ENCODE measurements at places on chromosomes 7 and 10.

GRCh38 chr10:19119191-19119590 lies 70.6 kb downstream of the MALRD1 start:
- no peak for DNase-seq

DNA sequence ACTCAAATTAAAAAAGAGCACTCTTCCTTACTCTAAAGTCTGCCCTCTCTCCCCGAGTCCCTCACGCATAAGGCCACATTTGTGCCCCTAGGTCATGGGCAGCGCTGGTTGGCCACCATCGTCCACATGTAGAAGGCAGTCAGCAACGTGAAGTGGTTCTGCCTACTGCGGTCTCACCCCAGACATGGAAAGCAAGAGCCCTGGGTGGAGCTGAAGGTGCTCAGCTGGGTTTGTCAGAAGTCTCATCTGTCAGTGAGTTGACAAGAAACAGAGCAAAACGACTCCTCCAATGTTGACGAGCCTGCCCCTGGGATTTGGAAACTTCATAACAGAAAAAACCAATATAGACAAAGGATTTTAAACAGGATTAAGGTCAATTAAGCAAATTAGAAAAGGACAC lies 192.3 kb upstream of the PRSS58 start:
- DNase-seq = no peak

DNA sequence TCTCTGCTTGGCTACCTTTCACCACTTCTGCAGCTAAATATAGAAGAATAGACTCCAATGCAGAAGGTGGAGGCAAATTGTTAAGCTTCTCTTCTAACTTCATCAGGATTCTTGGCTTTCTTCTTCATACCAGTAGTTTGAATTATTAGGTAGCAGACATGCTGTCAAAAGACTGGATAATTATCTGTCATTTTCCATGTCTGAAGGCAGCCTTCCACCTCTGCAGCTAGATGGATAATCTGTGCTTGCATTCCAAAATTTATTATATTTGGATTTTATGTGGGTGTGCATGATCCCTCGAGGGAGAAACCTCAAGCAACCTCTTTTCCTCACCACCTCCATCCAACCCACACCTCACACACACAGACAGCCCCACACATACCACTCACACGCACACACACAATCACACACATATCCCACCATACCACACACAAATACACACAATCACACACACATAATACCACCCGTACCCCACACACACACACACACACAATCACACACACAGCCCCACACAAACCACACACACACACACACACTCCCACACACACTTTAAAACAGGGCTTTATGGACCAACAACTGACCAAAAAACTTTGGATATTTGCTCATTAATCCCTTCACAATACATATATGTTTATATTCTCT lies 145.0 kb downstream of the C7orf25 start:
- DNase-seq = no peak

GRCh38 chr7:29304756-29305155 lies 110.2 kb downstream of the CHN2 start:
- no peak for DNase-seq

GRCh38 chr7:3179456-3179855 lies 121.6 kb upstream of the SDK1 start:
- no peak for DNase-seq

GRCh38 chr7:29353810-29354209 lies 159.2 kb downstream of the CHN2 start:
- DNase-seq = no peak

DNA sequence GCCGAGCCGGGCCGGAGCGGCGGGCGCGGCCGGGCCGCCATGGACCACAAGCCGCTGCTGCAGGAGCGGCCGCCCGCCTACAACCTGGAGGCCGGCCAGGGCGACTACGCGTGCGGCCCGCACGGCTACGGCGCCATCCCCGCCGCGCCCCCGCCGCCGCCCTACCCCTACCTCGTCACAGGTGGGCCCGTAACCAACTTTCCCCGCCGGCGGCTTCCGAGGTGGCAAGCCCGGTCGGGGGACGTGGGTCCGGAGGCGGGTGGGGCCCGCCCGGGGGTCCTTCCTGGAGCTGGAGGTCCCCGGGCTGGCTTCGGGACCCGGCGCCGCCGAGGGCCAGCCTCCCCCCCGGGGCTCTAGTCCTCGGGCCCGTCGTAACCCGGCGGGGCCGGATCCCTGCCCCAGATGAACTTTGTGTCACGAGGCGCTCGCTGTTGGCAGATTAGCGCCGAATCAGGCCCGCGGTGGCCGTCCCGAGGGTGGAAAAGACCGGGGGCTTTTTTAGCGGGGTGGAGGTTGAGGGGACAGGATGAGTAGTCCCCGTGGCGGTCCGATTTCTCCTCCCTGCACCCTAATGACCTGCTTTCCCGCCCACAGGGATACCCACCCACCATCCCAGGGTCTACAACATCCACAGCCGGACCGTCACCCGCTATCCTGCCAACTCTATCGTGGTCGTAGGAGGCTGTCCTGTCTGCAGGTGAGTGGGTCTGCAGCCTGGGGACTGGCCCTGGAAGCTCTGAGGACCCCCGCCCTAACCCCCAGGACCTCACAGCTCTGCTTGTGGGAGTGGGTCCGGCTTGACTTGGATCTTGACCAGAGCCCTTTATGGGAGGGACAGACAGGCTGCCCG lies 496 bp downstream of the BRI3 start:
- DNase-seq = no peak

GRCh38 chr7:107029061-107029763 lies 15.3 kb upstream of the PRKAR2B start:
- no peak for DNase-seq

- no peak for DNase-seq
Observed at GRCh38 chr7:24907311-24907886, 72.6 kb downstream of the OSBPL3 start.

- DNase-seq = no peak
Observed at GRCh38 chr7:106063692-106064091, 48.4 kb downstream of the SYPL1 start.

DNA sequence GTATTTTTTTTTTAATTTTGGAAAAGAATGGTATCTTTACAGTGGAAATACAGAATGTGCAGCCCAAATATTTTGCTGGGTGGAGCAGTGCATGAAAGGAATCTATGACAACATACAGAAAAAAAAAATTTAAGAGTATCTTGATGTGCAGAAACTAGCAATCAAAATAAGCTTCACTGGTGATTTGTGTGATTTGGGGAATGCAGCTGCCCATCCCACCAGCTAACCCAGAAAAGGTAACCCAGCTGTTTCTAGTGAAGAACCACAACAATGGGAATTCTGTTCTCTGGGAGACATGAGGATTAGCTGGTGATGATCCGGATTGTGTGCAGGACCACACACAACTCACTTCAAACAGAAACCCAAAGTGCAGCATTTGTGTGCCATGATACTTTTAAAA lies 375.5 kb downstream of the SEMA3D start:
- no peak for DNase-seq

DNA sequence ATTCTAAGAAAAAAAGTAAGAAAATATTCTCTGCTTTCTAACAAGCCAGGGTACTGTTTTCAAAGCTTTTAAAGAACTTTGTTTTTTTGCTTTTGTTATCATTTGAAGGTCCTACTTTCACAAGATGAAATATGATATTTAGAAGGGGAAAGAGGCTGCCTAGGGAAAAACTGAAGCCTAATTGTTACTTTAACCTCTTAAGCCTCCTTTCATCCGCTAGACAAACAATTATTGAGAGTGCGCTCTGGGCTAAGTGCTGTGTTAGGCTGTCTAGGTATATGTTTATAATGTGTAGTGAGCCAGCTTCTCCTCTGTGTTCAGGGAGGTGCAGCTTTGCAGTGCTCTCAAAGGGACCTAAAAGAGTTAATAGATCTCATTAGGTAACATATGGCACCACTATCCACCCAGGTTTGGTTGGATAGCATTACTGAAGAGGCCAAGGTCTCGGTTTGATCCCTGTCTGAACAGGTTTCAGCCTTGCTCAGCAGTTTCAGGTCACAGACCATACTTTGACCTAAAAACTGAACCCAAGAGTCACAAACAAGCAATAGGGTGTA lies 17.9 kb downstream of the PDK4 start:
- DNase-seq = no peak

DNA sequence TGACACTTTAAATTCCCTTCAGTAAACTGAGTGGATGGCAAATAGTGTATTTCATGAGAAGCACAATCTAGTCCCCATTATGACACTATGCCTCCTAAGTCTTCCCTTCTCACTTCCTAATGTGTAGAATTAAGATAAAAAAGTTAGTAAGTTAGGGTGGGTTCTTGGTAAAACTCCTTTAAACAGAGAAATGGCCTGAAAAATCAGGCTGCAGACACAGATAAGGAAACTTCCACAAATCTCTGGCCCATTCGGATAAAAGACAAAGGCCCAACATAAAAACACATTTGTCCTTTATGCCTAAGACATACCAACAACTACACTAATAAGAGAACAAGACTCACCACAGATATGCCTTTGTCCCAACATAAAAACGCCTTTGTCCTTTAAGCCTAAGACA lies 21.5 kb downstream of the AKR1C8 start:
- DNase-seq = no peak

DNA sequence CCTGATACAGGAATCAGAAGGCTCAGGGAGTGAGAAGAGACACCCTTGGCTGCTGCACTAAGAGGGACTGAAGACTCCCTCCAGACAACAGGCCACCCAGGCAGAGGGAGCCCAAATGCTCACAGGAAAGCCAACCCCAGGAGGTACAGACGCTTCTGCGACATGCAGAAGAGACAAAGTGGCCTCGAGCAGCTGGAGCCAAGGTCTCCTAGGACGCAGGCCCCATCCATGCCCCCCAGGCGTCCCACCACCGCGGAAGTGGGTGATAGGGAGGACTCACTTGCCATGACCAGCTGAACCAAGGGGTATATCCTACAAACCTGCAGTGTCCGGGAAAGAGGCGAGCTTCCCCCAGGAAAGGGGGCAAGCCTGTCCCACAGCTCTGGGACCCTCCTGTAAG lies 56.9 kb downstream of the CTBP2 start:
- DNase-seq = no peak

Data from stimulated activated CD8-positive, alpha-beta memory T cell treated with anti-CD3 and anti-CD28 coated beads, Interleukin-15, amount 100 ng/mL, for 24 hours (primary cell).